Osteoblast (primary cell): ENCODE measurements at places on chromosomes 12 and 14.

GRCh38 chr12:2288001-2288400 is 235.2 kb downstream of the CACNA1C start:
- peak; percentile 86 for DNase-seq

DNA sequence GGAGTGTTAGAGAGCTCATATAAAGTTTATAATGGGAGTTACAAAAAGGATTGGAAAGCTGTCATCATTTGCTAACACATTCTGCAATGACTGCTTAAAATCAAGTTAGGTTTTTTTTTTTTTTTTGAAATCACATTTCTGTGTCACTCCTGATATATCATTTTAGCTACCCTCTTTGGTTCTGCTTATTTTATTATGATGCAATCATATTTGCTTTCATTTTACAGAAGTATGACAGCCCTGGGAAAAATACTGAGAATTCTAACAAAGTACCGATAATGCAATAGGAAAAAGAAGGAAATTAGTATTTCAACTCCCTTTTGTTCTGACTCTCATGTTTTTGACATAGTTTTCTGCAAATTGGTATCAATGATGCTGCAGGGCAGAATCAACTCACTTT is 71.6 kb upstream of the MDGA2 start:
- DNase-seq = no peak

GRCh38 chr12:120102189-120103043 is 14.1 kb downstream of the RAB35 start:
- DNase-seq = peak; percentile 43

DNA sequence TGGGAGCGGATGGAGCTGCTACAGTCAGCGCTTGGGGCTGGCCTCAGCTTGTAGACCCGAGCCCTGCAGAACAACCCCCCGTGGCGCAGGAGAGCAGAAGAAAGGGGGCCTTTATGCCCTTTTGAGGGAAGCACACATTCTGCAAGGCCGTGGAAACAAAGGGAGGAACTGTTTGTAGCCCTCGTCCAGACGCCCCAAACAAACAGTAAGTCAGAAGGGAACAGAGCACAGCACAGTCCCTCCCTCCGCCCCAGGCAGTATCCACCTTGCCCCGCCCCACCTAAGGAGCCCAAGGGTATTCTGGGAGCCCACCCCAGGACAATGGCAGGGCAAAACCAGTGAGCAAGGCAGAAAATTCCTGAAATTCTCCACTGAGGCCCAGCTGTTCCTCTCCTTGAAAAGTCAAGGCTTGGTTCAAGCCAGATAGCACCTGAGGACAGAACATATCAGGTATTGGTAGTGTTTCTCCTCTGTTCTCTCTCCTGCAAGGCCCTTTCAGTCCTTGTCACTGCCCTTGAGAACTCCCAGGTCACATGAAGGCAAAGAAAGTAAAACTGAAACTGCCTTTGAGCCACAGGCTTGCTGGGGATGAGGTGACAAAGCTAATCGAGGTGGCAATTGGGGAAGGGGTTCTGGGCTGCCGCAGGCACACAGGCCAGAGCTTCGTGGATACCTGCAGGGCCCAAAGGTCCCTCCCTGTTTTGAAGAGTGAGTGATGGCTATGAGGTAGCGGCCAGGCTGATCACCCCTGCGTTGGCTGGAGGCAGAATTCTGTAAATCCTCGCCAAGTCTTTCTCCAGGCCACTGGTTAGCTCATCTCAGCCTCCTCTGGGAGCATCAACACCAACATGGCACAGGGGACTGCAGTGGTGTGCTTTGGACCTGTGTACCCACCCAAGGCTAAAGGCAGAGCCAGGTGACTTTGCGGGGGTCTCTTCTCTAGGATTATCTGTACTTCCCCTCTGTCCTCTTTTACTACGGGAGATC is 499 bp downstream of the DGLUCY start:
- peak; percentile 34 for DNase-seq

DNA sequence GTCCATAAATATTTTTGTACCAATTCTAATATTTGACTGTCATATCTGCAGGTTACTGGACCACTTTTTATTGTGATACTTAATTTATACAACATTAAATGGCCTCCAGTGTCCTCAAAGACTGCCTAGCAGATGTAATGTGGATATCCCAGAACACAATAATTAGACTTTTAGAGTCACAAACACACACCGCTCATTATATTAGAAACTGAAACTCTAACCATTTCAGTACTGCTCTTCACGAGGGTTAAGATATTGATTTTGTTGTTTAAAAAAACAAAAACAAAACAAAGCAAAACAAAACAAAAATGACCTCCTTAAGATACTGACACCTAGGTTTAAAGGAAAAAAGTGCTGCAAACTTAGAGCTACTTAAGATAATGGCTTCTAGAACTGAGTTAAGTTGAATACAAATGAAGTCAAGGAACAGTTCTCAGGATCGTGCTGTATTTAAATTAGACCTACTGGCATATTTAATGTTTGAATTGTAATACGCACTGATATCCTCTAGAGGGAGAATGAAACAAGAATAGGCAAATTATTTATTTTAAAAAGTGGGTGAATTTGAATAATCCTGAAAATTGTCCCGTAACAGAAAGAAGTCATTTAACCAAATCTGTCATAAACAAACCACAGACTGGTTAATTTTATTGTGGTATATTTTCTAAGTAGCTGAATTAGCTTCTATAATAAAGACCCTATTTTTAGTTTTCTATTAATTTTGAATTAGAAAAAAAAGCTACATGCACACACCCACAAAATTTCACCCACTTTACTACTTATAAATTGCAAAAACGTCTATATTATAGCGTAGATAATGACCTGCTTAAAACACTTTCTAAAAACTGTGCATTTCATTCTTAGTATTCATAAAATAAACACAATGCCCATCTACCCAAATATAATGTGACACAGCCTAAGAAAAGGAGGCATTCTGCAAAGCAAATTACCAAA is 395.2 kb upstream of the DCN start:
- DNase-seq = no peak

DNA sequence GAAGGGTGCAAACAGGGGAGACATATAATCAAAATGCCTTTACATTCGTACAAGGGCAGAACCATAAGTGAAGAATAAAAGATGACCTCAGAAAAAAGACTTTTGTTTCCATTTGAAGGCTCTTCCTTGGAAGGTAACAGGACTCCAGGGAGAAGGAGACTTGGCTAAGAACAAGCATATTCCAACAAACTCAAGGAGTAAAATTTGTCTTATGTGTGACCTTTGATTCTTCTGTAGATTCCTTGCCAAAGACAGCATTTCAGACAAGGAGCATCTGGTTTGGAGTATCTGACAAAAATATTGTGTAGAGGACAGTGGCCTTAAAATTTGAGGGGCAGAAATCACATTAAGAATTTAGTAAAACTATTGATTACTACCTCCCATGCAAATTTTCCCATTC is 991.9 kb downstream of the FLRT2 start:
- DNase-seq = no peak

GRCh38 chr14:24837280-24838046 is 203.5 kb upstream of the GZMB start:
- DNase-seq = peak; percentile 38

- DNase-seq = peak; percentile 58
Measured at GRCh38 chr12:120142231-120142877, 25.8 kb upstream of the RAB35 start.
